Renal cortex interstitium (tissue), 15 donors: ENCODE measurements at places on chromosomes 5 and 9. TPM values are rescaled to one million over a fixed set of nuclear protein-coding genes. Genes with fewer than 3 reads are reported as not detected.
A peak's percentile ranks its signal among the peaks of the same experiment; 100 is the strongest.

Gene SEMA6A
- polyA plus RNA-seq, result 66.4 TPM

- no peak for DNase-seq
These were observed 2.8 kb downstream of the SLC31A2 start for GRCh38 chr9:113153599-113153998.

- DNase-seq, result no peak
These were observed 231.3 kb upstream of the SLC30A5 start for GRCh38 chr5:68862560-68862959.

DNA sequence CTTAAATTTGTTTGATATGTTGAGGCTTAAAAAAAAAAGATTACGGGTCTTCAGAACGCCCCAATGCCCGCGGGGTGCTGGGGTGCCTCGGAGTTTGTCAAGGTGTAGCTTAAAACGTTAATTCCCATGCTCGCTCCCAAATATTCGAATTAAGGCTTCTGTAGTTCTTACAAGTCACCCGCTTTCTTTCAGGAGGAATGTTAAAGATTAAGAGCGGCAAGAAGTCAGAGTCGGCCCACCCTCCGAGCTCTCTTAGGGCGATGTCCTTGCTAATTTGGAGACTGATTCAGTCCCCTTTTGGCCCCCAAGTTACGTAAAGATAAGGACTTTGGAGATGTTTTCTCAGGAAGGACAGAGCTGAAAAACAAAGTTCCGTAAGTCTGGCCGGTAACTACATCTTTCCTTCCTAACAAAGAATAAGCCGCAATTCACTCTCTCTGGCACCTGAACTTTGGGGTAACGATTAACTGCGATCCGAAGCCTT lies 746 bp upstream of the NPM1 start:
- peak; percentile 25 for DNase-seq

- DNase-seq, result no peak
These were observed 204.5 kb downstream of the FBXL7 start for GRCh38 chr5:15704397-15704947.

DNA sequence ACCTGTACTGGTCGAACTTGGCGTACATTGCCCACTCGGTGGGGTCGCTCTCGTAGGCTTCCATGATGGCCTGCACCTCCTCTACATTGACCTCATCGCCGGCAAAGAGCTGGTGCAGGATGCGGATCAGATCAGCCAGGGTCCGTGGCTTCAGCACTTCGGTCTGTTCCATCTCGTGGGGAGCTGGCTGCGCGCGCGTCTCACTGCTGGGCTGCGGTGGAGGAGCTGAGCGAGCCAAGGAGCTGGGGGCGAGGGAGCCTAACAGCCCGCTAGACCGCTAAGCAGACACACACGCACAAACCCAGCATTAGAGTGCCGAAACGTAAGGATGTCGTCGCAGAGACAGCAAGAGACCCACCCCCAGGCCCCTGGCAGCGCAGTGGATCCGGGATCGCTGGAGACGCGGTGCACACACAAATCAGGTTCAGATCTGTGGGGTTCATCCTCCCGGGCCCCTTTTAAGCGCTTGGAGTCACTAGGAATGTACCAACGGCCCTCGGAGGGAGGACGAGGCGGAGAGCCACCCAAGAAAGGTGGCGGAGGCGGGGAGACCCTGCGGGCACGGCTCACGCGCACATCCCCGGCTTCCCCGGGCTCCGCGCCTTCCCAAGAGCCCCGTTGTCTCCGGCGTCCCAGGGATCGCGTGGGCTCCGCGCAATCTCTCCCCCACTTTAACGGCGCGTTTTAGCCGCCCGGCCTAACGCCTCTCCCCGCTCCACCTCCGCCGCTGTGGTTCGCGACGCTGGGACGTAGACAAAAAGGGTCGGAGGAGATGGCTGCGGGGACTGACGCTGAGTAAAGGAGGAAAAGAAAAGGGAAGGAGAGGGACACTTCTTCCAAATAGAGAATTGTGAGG lies at the start of gene CDO1:
CDO1 (minus strand) TSS at position 434 of the 856 bp plus-strand sequence; CDS start at position 172, 262 bp downstream.
- DNase-seq, result peak; percentile 60
